ENCODE measurements at places on chromosomes 6 and 20.

- no peak for DNase-seq
Observed at GRCh38 chr20:382291-383115, 1.9 kb downstream of the TRIB3 start.

- DNase-seq: peak; percentile 33
Observed at GRCh38 chr6:39347906-39348585, 25.5 kb upstream of the KCNK16 start.

DNA sequence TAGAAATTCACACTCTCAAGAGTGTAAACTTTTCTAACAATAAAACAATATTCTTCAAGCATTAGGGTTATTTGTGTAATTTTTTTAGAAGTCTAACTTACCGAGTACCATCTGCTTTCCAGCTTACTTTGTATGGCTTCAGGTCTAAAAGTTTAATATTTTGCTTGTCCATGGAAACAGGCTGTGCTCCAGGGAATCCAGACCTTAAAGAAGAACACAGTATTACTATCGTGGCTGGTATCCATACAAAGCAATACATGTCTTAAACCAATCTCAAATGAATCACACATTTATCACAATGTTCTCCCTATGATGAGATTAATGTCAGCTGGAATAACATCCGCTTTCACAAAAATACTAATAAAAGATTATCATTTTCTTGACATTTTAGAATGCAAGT lies 73.0 kb downstream of the RNGTT start:
- no peak for DNase-seq

- DNase-seq: peak; percentile 2
Observed at GRCh38 chr6:98929498-98930060, 18.2 kb downstream of the FBXL4 start.

GRCh38 chr20:57323034-57323433 lies 6.6 kb upstream of the SPO11 start:
- DNase-seq: peak; percentile 38

DNA sequence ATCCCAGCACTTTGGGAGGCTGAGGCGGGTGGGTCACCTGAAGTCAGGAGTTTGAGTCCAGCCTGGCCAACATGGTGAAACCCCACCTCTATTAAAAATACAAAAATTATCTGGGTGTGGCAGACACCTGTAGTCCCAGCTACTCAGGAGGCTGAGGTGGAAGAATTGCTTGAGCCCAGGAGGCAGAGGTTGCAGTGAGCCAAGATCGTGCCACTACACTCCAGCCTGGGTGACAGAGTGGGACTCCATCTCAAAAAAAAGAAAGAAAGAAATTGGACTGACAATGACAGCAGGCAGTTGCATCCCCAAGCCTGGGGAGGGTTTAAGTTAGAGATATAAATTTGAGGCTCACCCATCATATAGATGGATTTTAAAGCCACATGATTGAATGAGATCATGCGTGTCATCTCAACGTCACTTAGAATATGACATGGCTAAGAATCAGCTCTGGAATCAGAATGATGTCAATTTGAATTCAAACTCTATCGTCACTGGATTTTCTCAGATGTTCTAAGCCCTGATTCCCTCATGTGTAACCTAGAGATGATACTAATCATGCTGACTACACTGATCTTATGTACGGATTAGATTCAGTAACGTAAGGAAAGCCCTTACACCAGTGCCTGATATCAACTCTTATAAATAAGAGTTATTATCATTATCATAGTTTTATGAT lies 534.0 kb upstream of the JARID2 start:
- DNase-seq: no peak

DNA sequence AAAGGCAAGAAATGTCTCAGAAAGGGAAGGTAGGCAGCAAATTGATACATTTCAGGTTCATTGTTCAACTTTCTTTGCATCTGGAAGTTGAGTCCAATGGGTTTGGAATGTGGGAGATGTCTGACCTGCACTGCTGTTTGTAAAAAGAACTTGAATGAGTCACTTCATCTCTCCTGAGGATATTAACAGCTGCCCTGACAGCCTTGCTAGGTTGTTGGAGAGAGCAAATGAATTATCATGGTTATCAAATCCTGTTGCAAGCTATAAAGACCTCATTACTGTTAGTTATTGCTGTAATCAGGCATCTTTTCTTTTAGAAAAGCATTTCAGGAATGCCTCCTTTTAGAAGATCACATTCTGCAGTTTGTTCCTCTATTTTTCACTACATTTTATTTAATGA lies 23.0 kb upstream of the FLRT3 start:
- DNase-seq: no peak

GRCh38 chr20:24588725-24589340 lies 119.4 kb downstream of the SYNDIG1 start:
- DNase-seq: no peak

DNA sequence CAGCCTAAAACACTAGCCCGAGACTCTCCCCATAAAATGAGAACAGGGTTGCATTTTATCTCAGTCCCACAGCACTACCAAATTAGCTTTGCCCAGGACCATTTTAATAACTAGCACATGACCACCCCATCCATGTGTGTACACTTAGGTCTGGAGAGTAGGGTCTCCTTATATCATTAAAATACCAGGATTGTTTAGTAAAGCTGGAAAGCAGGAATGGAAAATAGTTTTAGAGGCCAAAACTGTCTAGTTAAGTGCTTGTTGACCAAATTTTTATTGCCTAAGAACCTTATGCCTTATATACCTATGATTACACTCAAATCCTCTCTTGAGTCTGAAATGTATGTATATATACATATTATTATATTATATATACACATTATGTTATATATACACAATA lies 608.4 kb downstream of the HDGFL1 start:
- no peak for DNase-seq

DNA sequence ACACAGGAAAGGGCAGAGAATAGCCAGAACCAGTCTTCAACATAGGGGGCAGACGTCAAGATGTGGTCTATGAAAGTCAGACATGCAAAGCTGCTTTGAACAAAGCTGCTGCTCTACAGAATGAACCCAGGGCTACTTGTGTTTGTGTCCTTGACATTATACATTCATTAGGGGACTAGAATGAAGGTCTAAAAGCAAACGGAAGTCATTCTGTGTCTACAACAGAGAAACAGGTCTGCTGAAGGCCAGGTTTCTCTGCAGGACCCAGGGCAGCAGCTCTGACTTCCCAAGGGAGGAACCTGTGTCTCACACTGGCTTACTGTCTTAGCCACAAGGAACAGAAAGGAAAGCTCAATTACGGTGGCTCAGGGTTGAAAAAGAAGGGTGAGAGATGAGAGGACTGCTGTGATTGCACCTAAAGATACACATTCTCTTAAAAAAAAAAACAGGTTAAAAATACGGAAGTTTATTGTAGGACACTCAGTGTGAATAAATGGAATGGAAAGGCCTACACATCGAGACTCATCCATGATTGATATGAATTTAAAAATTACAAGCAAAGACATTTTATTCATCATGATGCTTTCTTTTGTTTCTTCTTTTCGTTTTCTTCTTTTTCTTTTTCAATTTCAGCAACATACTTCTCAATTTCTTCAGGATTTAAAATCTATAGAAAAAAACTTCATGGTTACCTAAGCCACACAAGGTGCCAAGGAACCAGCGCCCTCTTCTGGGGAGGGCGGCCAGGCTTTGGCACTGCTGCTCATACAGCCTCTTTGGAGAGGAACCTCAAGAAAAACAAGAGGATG lies 6.7 kb downstream of the PSMA7 start:
- peak; percentile 54 for DNase-seq

GRCh38 chr6:87881342-87881895 lies 166.2 kb upstream of the SPACA1 start:
- no peak for DNase-seq

DNA sequence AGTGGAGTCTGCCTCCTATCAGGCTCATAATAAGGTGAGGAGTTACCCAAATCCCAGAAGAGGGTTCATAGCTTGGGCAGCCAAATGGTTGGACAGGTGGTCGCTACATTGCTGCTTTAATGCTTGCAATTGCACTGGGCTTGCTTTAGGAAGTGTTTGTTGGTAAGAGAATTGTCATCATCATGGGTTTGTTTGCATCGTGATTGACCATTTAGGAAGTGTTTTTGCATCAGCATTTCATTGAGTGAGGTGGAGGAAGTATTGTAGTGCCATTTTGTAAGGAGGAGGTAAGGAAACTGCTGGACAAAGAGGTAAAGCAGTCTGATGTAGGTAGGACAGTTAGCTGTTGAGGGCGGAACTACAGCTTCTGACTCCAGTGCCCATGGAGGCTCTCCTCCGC lies 101.5 kb downstream of the ARID1B start:
- DNase-seq: no peak

DNA sequence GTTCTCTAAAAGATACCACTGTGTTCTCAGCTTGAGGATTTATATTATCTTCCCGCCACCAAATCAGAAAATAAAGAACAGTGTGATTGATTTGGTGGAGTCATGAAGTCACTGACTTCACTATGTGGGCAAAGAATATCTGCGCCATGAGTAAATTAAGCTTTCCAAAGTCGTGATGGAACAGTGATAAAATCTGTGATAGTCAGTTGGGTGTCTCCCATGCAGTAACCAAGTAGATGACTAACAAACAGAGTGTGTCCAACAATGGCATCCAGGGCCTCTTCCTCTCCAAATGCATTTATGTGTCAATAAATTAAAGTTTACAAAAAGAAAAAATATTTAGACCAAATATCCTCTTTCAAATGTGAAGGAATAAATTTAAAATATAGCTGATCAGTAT lies 87.0 kb upstream of the DST start:
- DNase-seq: peak; percentile 57

- peak; percentile 99 for DNase-seq
Observed at GRCh38 chr20:16615199-16615598, 42.0 kb upstream of the KIF16B start.

GRCh38 chr6:105077596-105078385 lies 102.0 kb downstream of the POPDC3 start:
- peak; percentile 70 for DNase-seq

- no peak for DNase-seq
Observed at GRCh38 chr20:17933121-17933520, 35.5 kb downstream of the SNX5 start.

DNA sequence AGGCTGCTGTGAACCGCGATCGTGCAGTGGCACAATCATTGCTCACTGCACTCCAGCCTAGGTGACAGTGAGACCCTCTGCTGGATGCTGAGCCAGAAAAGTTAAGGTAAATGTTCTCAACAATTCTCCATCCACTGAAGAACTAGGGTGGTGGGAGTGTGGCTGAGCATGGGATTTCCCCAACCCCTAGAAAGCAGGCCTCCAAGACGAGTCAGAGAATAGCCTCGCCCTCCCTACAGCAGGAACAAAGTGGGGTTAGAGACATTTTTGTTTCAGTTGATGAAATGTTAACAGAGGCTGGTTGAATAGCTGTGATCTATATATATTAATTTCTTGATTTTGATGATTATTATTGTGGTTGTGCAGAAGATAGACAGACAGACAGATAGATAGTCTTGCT lies 6.1 kb upstream of the ALDH8A1 start:
- DNase-seq: no peak

- no peak for DNase-seq
Observed at GRCh38 chr6:107129370-107129925, 14.1 kb upstream of the BEND3 start.

- DNase-seq: no peak
Observed at GRCh38 chr20:9416421-9416820, 98.0 kb upstream of the LAMP5 start.

GRCh38 chr6:116369964-116370759 lies 585 bp upstream of the DSE start:
- no peak for DNase-seq

DNA sequence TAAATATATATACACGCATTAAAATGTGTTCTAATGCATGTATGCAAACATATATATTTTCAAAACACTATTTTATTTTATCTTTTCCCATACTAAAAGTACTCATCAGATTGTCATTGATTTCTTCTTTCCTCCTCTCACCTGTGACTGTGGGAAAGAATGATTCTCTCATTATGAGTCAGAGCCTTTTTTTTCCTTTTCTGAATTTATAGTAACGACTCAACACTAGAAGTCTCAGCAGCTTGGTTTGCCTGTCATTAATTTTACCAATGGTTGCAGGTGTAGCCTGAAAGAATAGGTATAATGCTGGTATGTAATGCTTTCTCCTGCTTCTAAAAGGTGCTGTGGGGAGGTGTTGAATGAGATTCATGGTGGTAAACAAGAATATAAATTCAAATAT lies 328.7 kb downstream of the UTRN start:
- no peak for DNase-seq

GRCh38 chr6:20370393-20370792 lies 31.3 kb upstream of the E2F3 start:
- no peak for DNase-seq

DNA sequence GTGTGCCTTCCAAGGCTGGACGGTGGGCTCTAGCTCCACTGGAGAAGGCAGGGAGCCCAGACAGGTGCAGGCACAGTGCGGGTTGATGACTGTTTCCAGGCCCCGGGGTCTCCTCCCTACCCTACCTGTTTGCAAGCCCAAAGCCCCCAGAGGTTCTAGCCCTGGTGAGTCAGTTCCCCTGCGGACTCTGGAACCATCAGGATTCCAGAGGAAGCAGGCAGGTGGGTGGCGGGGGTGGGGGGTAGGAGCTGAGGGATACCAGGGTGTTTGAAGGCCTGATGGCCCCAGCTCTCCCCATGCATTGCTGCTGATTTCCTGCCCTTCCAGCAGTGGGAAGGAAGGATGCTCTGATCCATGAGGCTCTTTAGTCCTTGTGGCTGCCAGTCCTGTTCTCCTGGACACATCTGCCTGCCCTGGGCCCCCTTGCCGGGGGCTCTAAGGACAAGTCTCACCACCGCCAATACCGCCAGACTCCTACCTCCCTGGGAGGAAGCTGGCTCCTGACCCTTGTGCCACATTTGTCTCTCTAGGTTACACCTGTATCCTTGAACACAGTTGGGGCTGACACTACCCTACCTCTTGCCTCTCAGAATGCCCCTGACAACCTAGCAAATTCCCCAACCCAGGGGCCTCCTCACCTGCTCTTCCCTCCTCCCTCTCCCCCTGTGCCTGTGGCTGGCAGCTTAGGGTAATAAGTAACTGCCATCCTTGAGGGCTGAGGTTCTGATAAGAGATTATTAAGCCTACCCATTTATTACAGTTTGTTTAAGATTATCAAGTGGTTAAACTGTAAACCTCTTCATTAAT lies 21.7 kb downstream of the KCNK5 start:
- DNase-seq: no peak

GRCh38 chr6:102389994-102390393 lies 996.5 kb downstream of the GRIK2 start:
- DNase-seq: no peak

DNA sequence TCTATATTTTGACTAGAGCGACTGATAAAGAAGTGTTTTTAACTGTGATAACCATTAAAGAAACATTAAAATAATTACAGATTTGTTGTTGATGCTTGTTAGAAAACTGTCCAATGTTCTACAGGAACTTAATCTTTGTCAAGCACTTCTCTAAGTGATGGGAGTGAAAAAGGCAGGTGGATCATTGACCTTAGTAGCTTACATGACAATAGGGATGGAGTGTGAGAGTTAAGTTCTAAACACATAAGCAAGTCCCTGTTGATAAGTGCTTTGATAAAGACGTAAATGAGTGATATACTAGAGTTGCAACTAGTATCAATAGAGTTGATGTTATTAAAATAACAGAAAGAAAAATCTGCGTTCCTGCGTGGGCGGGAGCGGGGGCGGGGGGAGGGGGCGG lies 931.5 kb upstream of the EPHA7 start:
- DNase-seq: no peak

GRCh38 chr6:33588894-33589293 lies 8.8 kb upstream of the BAK1 start:
- no peak for DNase-seq

- DNase-seq: no peak
Observed at GRCh38 chr20:33541797-33542196, 51.9 kb downstream of the CBFA2T2 start.

- DNase-seq: no peak
Observed at GRCh38 chr20:59062081-59062480, 19.5 kb upstream of the PRELID3B start.
